ENCODE measurements at places on chromosomes 6 and 20.
A peak's percentile ranks its signal among the peaks of the same experiment; 100 is the strongest.

DNA sequence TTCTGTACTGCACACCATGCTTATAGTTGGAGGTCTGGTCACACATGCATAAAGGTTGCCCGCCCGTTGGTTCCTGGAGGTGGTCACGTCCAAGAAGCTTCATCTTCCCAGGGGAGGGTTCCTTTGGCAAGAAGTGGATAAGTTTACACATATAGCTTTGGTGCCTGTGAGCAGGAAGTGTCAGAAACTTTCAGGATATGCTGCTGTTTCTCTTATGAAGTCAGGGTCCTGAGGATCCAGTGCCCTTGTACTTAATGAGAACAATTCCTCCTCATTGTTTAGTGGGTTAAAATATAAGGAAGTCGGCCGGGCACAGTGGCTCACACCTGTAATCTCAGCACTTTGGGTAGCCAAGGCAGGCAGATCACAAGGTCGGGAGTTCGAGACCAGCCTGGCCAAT, 115.5 kb upstream of the DUSP22 start:
- DNase-seq = no peak

- no peak for DNase-seq
Measured at GRCh38 chr20:5180933-5181332, 54.1 kb downstream of the CDS2 start.

GRCh38 chr6:19554356-19555225, 282.6 kb upstream of the ID4 start:
- no peak for DNase-seq

GRCh38 chr6:80133020-80133419, 26.5 kb downstream of the BCKDHB start:
- DNase-seq = peak; percentile 48

DNA sequence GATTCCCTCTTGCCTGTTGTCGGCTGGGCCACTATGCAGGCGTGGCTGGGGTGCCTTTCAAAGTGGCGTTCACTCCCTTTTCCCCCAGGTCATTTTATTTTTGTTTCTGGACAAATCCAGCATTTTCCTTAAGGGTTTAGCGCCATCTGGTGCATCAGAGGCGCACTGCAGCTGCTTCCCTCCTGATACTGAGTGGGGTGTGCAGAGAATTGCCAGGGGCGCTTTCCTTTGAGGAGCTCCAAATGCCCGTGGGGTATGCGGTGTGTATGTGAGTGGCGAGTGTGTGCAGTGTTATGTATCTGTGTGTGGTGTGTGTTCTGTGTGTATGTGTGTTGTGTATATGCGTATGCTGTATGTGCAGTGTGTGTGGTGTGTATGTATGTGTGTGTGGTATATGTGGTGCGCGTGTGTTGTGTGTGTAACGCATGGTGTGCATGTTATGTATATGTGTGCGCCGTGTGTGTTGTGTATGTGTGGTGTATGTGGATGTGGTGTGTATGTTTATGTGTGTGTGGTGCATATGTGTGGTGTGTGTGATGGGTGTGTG, 100.1 kb upstream of the AGPAT4 start:
- peak; percentile 95 for DNase-seq

GRCh38 chr20:47097691-47098622, 203.3 kb downstream of the EYA2 start:
- no peak for DNase-seq

DNA sequence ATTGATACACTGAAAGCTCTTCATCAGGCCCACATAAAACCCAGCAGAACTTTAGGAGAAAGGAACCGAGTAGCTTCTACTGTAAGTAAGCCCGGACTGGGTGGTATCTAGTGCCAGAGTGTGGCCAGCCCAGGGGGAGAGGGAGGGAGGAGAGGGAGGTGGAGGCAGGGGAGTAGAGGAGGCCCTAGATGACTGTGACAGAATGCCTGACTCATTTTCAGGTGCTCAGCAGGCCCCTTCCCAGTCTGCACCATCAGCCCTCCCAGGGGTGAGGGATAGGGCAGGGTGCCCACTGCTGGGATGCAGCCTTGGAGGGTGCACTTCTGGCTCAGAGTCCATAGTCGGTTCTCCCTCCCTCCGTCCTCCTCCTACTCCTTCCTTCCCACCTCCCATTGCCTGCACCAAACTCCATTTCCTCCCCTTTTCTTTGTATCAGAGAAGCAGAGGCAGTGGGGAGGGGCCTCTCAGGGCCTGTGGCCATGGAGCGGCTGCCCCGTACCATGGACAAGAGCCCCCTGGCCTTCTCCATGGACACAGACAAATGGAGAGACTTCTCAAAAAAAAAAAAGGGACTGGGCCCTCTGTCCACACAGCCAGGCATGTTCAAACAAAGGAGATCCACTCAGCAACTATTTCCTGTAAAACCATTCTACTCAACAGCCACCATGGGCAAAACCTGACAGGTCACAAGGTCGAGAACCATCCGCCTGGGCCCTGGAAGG, 184.9 kb upstream of the SNX9 start:
- DNase-seq = no peak

GRCh38 chr6:35174088-35174434, 32.9 kb upstream of the TCP11 start:
- DNase-seq = no peak

DNA sequence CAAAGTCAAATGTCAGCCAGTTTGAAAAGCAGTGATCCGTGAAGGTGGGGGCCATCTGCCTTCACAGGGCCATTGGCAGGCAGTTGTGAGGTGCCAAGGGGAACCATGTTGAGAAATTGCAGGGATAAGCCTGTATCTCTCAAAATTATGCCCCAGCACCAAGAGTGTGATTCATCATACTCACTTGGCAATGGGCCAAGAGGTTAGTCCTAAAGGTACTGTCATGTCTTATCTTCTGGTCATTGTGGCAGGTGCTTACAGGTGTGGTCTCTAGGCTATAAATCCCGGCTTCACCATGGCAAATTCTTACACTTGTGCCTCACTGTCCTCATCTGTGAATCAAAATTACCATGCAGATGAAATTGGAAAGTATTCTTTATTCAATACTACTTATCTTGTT, 150.7 kb upstream of the LAMP5 start:
- DNase-seq = no peak

GRCh38 chr20:23551786-23552185, 16.5 kb downstream of the CST9L start:
- no peak for DNase-seq

DNA sequence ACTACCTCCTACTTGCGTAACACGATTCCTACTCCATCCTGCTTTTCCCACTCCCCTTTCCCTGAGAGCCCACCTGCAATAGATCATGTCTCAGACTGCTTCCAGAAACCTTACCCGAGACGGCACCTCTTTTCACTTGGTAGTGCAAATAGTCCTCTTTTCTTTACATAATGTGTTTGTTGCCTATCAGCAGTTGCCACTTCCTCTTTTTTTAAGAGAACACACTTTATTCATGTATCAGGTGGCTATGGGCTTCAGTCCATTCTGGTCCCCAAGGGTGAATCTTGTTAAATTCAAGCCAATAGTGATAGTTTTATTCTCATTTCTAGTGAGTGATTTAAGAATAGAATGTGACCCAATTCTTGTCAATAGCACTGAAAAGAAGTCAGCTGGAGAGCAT, 57.7 kb upstream of the FERMT1 start:
- no peak for DNase-seq

- no peak for DNase-seq
Measured at GRCh38 chr6:89024456-89024855, 56.1 kb upstream of the PNRC1 start.

- no peak for DNase-seq
Measured at GRCh38 chr6:97123112-97123511, 159.9 kb downstream of the MMS22L start.

DNA sequence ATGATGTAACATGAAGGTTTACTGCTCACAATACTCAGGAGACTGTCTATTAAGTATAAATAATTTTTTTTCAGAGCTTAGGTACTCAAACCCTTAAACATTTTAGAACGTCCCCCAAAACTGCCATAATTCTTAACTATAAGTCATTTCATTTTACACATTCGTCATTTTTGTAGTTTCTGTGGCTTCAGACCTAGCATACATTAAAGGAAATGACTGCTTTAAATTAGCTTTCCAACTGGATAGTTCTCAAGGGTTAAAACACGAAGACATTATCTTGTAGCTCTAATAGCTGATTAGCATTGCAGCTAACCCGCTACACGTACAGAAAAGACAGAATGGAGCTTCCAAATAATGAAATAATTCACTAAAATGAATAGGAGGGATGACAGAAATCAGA, 24.9 kb upstream of the PLN start:
- no peak for DNase-seq

DNA sequence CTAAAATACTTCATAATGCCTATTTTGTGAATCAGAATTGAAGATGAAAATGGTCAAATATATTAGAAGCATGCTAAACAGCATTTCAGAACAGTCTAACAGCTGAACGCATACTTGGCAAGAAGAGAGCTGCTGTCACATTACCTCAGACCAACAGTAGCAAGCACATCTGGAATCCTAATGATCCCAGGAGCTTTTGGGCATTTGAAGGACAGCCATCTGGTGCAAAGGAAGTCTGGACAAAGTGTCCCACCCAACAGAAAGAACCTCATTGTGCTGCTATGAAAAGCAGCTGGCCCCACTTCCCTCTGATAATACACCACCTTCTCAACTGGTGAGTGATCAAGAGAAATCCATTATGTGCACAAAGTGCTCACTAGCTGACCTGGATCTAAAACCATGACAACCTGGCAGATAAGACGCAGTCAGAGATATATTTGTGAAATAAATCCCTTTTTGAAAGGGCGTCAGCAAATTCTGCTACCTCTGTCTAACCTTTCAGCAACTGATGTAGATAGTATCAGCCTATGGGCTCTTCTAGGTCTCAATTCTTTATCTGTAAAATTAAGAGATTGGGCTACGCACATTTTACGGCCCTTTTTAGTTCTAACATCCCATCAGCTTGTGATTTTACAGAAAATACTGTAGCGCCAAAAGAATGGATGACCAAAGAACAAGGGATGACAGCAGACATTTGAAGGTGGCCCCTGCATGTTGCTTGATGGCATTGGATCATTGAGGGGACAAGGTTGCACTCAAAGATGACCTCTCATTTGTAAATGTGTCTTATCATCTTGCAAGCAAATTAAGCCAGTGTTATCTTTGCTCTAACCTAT, 78.7 kb downstream of the SGK1 start:
- DNase-seq = no peak

DNA sequence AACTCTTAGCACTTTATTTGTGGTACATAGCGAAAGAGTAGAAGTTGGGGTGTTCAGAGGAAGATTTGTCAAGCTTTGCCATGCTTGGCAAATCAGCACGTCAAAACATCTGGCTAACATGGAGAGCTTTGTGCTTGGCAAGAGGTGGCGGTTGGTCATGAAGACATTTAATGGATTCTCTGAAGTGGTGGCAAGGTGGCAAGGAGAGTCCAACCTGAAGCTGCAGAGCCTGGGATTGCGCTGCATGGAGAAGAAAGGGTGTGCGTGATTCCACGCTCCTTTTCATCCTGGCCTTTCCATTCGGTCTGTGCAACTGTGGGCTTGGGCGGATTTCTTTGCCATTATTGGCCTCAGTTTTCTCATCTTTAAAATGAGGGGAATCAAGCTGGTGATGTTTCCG, 3.1 kb downstream of the PYGB start:
- DNase-seq = peak; percentile 24

- no peak for DNase-seq
Measured at GRCh38 chr6:135465307-135465706, 32.2 kb downstream of the AHI1 start.

GRCh38 chr6:90294008-90294511, 2.6 kb downstream of the BACH2 start:
- no peak for DNase-seq

DNA sequence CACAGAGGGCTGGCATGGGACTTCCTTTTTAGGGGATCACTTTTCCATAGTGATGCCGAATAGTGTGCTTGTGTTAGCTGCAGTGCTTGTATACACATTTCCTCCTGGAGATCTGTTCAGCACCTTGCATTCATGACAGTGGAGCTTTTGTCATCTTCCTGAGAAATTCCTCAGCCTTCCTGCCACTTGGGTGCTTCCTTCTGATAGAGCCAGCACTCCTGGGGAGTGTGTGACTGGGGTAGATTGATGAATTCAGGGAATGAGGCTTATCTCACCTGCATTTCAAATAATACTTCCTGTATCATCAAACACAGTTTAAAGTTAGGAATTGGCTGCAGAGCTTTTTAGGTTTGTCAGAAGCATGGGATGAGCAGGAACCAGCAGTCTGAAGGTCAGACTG, 48.8 kb upstream of the SCGN start:
- no peak for DNase-seq

GRCh38 chr6:22727710-22728109, 158.3 kb downstream of the HDGFL1 start:
- no peak for DNase-seq

- no peak for DNase-seq
Measured at GRCh38 chr20:62741701-62742491, 33.3 kb downstream of the NTSR1 start.

DNA sequence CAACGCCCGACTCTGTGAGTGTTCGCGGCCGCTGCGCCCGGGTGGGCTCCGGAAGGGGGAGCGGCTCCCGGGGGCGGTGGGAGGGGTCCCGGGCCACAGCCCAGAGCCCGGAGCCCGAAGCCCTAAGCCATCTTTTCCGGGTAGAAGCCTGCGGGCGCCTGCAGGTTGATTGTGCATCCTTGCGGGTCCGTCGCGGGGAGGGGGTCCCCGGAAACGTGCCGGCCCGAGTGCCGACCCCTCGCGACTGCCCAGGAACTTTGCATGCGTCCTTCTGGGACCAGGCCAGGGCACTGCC, 413 bp downstream of the PTPRA start:
- DNase-seq = no peak

DNA sequence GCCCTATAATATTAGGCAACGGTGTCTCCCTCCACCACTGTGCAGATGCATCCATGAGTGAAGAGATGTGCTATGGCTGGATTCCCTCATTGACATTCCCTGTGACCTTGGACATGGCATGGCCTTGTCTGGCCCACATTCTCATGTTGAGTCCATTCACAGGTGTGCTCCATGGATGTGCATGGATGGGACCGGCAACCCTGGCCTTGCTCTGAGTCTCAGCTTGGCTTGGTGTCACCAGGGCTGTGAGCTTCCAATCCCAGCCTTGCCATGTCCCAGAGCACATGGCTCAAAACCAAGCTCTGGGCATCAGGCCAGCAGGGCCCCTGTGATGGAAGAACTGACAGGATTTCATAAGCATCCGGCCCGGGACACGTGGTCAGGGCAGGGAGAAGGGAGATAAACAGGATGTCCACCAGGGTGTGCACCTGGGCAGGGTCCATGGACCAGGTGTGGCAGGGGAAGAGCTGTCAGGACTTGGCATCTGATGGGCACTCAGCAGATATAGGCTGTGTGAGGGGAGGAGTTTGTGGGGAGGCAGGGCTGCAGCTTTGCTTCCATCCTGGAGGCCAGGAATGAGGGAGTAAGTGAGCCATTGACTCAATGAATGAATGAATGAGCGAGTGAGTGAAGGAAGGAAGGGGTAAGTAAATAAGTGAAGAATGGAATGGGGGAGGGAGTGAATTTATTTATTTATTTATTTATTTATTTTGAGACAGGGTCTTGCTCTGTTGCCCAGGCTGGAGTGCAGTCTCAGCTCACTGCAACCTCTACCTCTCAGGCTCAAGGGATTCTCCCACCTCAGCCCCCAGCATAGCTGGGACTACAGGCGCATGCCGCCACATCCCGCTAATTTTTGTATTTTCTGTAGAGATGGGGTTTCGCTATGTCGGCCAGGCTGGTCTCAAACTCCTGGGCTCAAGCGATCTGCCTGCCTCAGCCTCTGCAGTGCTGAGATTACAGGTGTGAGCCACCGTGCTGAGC, 15.7 kb downstream of the NRSN2 start:
- DNase-seq = no peak

GRCh38 chr6:113825781-113826180, 31.4 kb upstream of the MARCKS start:
- DNase-seq = no peak
